NCI-H1092 (cell line): ENCODE measurements at places on chromosomes 1 and 21.

DNA sequence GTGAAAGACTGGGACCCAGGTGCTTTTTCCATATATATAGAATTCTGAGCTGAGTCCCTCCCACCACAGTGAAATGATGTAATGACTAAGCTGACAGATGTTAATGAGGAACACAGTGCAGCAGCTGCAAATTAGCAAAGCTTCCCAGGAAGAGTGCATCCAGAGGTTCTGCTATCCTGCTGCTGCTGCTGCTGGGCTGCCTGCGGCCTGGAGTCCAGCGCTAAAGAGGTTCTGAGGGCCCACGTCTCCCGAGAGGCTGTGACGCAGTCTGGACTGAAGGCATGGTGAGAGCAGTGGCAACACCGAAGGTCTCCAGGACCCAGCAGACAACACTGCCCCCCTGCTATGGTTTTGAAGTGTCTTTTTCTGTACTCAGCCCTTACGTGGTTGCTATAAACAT lies 63.9 kb downstream of the URB2 start:
- no peak for DNase-seq

- no peak for DNase-seq
These were observed 971 bp downstream of the CAPZB start for GRCh38 chr1:19484338-19484797.

- no peak for DNase-seq
These were observed 8.9 kb upstream of the PRMT2 start for GRCh38 chr21:46626536-46626935.

GRCh38 chr1:50693829-50694228 lies 266.2 kb downstream of the FAF1 start:
- DNase-seq, result no peak

DNA sequence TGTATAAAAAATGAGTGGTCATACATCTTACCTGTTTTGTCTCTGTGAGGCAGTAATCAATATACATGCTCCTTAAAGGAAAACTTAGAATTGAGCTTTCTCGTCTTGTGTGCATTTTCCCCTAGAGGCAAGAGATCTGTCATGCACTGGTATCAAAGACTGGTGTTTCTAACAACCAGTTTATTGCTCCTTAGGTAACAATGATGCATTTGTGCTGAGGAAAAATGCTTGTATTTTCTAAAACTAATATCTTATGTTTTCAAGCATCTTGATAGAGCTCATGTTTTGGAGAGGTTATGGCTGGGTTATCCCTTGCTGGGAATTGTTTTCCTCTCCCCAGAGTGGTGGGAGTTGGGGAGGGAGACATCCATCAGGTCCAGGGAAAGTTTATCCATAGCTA lies 23.9 kb upstream of the CCDC190 start:
- DNase-seq, result no peak

- no peak for DNase-seq
These were observed 409.5 kb upstream of the ADGRL2 start for GRCh38 chr1:81391125-81391828.

GRCh38 chr1:63980740-63981407 lies 207.1 kb downstream of the ROR1 start:
- DNase-seq, result no peak

DNA sequence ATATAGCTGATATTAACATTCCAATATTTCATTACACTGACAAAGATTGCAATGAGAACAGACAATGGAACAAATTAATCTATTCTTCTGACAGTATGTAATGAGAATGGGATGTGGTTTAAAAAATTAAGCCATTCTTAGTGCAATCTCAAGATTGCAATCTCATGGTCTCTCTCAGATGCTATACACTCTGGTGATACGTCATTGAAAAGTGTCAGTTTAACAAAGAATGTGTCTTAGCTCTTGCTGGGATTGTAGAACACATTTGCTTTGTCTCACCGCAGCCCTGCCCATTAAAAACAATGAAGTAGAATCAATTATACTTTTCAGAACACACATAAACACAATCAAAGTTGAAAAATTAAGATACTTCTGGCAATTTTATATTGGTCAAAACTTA lies 55.2 kb downstream of the LRRC53 start:
- DNase-seq, result no peak
